Mesenteric fat pad (tissue), 1 donor: ENCODE measurements at places on chromosomes 12 and 14.

GRCh38 chr12:125676366-125676765, 611.1 kb downstream of the AACS start:
- DNase-seq, result no peak

GRCh38 chr12:25546318-25546717, 6.8 kb downstream of the LMNTD1 start:
- no peak for DNase-seq

- no peak for DNase-seq
These were observed 482.5 kb downstream of the GLT1D1 start for GRCh38 chr12:129335773-129336172.

GRCh38 chr12:74646831-74647230, 109.2 kb downstream of the ATXN7L3B start:
- DNase-seq, result no peak

DNA sequence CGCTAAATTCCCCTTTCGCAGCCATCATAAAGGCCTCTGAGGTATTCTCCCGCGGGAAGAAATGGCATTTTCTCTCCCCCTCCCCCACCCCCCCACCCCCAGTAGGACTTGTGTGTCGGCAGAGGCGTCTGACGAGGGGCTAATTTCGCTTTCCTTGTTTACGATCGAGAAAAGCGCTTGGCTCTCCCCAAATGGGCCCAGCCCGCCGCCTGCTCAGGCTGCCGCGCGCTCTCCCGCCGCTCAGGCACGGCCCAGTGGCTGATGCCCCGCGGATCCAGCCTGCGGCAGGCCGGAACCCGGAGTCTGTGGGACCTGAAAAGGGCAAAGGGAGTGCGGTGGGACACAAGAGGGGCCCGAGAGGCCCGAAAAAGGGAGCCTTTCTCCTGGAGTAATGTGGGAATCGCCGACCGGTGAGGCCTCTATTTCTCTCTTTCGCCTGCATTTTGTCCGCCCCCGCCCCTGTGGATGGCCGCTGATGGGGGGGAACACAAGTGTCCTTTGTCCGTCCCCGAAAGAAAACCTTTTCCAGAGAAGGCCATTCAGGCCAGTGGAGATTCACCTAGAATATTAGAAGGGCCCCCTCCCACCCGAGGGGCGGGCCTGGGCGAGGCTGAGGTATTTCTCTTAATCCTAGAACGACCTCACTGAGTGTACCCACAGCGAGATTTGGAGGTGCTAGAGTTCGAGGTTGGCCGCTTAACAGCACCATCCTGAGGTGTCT, 9.0 kb upstream of the HOXC6 start:
- DNase-seq, result no peak

GRCh38 chr12:132436791-132437251, 53.1 kb upstream of the FBRSL1 start:
- no peak for DNase-seq

GRCh38 chr12:89253488-89253887, 98.8 kb downstream of the DUSP6 start:
- DNase-seq, result no peak

DNA sequence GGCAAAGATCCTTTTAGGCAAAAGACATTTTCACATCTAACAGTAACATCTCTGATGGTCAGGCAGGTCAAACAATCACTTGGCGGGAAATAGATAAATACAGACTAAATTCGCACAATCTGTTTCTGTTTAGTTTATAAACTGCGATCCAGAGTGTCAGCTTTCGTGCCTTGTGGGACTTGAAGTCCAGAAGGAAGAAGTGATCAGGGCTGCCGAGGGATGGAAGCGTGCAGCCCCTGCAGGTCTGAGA, 245 bp upstream of the BRMS1L start:
- DNase-seq, result no peak

DNA sequence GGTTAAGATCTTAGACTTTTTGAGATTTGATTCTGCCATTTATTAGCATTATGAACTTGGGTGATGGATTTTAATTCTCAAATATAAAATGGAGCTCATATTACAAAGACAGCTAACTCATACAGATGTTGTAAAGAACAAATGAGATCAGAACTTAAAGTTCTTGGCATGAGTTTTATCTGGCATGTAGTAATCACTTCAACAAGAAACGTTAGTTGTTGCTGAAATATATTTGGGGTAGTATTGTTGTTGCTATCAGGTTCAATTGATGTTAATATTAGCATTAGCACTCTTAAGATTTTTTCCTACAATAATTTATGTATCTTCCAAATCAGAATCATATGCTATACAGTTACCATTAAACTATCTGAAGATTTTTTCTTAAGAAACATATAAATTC, 71.0 kb downstream of the SLC6A15 start:
- DNase-seq, result no peak

- no peak for DNase-seq
These were observed 60.2 kb downstream of the PRKCH start for GRCh38 chr14:61381553-61381952.

DNA sequence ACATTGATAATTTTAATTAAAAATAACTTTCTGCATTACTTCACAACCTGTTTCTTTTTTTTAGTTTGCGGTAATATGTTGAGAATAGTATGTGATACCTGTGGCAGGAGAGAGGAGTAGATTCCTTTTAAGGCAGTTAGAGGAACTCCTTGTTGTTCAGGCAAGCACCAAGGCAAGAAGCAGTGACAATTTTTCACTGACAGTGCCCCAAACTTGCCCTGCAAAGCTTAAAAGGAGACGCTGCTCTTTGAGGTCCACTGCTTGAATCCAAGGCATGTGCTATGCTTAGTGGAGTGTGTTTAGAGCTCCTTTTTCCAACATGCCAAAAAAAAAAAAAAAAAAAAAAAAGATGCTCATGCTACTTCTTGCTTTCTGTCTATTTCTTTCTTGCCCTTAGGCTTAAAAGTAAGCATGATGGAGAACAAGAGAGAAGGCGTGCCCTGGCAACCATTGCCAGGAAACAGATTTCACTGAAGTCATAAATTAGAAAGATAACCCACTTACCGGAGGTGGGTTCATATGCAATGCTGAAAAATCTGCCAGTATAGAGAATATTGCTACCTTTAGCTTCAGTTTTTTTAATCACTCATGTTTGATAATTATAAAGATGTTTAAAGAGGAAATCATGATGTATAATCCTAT, 58.3 kb upstream of the DYRK2 start:
- DNase-seq, result no peak

DNA sequence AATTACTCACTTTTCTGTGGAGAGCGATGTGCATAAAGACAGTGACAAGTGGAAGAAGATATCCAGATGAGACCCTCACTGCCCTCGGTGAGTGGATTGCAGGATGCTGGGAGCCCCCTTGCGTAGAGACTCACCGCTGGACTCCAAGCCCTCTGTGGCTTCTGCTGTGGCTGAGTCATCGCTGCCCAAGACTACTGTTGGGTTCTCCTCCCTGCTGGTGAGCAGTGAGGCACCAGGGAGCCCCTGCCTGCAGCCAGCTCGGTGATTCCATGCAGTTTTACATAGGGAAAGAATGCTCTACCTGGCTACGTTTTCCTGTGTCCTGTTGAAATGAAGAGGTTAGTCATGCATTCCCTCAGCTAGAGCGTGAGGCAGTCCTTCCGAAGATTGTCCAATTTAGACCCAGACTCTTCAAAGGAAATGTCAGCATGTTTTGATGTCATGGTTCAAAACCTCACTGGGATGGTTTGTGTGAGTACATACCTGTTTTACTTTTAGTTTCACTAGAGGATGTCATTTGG, 28.2 kb downstream of the TRAF3 start:
- DNase-seq, result no peak

GRCh38 chr12:77572371-77572770, 258.3 kb upstream of the NAV3 start:
- DNase-seq, result no peak

DNA sequence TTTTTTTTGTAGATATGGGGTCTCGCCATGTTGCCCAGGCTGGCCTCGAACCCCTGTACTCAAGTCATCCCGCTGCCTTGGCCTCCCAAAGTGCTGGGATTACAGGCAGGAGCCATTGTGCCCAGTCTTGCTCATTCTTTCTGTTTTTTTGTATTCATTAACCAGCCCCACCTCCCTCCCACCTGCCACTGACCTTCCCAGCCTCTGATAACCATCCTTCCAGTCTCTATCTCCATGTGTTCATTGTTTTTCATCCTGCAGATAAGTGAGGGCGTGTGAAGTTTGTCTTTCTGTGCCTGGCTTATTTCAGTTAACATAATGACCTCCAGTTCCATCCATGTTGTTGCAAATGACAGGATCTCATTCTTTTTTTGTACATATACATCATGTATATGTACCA, 19.0 kb downstream of the MYL2 start:
- DNase-seq, result no peak

DNA sequence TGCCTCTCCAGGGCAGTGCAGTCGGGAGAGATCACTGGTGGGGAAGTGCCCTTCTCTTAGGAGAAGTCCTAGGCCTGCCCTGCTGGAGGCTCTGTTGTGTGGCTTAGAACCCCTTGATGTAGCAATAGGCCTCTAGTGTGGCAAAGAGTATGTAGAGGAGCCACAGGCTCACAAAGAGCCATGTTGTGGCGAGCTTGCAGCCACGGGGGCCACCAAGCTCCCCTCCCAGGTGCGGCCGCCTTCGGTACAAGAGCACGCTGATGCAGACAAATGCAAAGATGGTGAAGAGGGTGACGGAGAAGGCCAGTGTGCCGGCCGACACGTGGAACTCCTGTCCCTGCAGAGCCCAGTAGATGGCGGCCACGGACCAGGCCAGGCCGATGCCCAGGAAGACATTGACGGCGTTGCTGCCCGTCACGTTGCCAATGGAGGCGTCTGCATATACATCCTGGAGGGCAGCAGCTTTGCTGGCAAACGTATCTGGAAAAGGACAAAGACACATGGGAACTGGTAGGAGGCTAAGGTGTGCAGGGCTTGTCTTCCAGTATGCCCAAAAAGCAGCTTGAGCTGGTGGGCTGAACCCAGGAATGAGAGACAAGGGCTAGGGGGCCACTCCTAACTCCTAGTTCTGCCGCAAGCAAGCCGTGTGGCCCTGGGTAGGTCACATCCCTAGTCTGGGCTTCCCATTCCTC, 142.8 kb downstream of the SLC8A3 start:
- no peak for DNase-seq

DNA sequence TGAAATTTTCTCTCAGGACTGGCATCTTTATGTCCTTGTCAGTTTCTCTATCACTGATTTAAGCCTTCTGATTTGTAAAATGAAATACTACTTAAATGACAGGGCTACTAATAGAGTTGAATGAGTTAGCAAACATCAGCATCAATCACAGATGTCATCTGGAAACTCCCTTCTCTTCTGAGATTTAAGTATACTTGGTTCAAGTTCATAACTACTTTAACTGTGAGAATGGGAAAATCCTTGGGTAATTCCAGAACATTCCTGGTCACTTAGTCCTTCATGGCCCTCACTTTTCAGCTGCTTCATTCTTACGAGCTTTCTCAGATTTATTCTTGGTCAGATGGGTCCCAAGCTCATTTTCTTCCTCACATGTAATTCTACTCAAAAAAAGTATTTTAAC, 1655.3 kb upstream of the FLRT2 start:
- no peak for DNase-seq

- DNase-seq, result no peak
These were observed 68.6 kb upstream of the PLEKHG7 start for GRCh38 chr12:92634202-92634601.

DNA sequence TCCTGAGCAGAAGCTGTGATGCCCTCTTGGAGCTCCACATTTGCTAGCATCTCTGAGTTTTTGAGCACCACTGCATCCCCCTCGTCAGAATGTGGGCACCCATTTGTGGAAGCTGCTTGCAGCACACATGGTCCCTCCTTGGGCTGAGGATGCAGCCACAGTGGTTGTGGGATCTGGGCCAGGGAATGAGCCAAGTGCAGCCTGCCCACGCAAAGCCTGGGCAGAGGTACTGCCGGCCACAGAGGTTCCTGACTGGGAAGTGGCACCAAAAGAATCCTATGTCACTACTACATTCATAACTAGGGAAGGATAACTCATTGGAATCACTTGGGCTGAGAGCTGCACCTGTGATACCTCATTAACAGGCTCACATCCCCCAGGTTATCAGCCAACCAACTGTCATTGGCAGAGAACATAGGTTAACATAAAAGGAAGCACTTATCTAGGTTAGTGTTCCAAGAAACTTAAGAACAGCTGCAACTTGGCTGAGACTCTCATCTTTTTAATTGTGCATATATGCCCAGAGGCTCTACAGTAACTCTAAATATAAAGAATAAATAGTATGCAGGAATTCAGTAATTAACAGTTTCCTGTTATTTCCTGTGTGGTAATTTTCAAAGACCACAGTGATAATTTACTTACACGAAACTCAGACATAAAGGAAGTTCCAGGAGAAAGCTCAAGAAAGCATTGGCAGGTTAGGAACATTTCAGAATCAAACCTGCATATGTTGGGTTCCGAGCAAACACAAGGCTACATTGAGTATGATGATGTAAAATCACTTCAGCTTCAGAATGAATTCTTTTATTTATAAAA, 145.3 kb downstream of the BCAT1 start:
- no peak for DNase-seq

- no peak for DNase-seq
These were observed 9.2 kb downstream of the KRT1 start for GRCh38 chr12:52670961-52671360.

- no peak for DNase-seq
These were observed at the start of gene APOF for GRCh38 chr12:56362130-56363059. Gene APOF, minus strand, starts transcription at chr12:56362857. Its CDS starts 112 bp downstream, at chr12:56362745.

GRCh38 chr14:74763803-74764531, 851 bp downstream of the YLPM1 start:
- DNase-seq, result no peak

- DNase-seq, result no peak
These were observed 14.3 kb downstream of the B4GALNT3 start for GRCh38 chr12:473863-474577.

- peak; percentile 83 for DNase-seq
These were observed 30.9 kb upstream of the PLEKHG6 start for GRCh38 chr12:6279631-6280030.

DNA sequence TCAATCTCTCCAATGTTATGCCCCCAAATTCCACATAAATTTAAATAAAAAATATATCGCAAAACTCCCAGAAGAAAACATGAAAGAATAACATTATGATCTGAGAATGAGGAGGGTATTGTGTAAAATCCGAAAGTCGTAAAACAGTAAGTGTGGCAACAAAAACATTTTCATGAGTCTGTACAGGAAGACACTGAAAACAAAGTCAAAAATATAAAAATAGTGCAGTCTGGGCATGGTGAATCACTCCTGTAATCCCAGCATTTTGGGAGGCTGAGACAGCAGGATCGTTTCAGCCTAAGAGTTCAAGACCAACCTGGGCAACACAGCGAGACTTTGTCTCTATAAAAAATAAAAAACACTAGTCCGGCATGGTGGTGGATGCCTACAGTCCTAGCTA, 57.1 kb downstream of the SPTLC2 start:
- no peak for DNase-seq

GRCh38 chr14:42424501-42424900, 817.8 kb downstream of the LRFN5 start:
- DNase-seq, result no peak

GRCh38 chr12:59282999-59283398, 312.8 kb upstream of the SLC16A7 start:
- DNase-seq, result no peak

DNA sequence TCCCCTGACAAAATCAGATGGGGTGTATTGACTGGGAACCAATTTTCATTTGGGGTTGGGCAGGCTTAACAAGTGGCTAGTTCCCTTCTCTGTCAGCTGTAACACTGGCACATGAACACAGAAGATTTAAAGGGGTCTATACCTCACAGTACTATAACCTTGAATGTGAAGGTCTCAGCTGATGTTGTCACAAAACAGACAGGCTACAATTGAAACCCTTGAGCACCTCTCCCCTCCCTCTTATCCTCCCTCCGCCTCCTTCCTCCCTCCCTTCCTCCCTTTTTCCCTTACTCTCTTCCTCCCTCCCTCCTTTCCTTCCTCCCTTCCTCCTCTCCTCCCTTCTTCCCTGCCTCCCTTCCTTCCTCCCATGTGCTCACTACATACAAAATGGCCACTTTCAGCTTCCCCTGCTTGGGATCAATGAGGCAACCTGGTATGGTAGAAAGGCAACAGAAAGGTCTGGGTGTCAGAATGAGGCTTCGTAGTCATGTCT, 262.4 kb downstream of the TTC6 start:
- DNase-seq, result no peak
